ENCODE measurements at places on chromosomes 5 and 9.

- no peak for DNase-seq
Measured at GRCh38 chr9:70046274-70047070, 2.8 kb downstream of the MAMDC2 start.

GRCh38 chr9:127204771-127205470, 59.7 kb upstream of the GARNL3 start:
- no peak for DNase-seq

DNA sequence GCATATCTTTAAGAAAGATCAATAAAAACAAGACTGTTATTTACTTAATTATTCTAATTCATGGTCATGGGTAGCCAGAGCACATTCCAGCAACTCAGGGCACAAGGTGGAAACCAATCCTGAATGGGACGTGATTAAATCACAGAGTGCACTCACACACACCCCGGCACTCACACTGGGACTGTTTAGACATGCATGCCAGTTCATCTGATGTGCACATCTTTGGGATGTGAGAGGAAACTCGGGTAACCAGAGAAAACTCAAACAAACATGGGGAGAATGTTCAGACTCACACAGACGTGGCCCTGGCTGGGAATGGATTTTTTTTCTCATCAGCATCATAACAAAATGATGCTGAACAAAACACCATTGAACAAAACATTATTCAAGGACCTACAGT, 29.4 kb downstream of the SMAD5 start:
- no peak for DNase-seq

DNA sequence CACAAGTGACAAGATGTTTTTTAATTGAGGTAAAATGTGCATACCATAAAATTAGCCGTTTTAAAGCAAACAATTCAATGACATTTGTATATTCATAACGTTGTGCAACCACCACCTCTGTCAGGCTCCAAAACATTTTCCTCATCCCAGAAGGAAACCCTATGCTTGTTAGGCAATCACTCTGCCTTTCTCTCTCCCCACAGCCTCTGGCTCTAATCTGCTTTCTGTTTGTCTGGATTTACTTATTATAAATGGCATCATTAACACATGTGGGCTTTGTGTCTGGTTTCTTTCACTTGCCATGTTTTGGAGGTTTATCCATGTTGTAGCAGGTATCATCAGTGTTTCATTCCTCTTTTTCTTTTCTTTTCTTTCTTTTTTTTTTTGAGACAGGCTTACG, 1.4 kb upstream of the N4BP3 start:
- DNase-seq: no peak

- no peak for DNase-seq
Measured at GRCh38 chr5:147174671-147175265, 60.1 kb upstream of the STK32A start.

GRCh38 chr5:43207601-43208000, 15.6 kb downstream of the NIM1K start:
- no peak for DNase-seq

- no peak for DNase-seq
Measured at GRCh38 chr5:180213256-180213600, 4.2 kb upstream of the RASGEF1C start.

DNA sequence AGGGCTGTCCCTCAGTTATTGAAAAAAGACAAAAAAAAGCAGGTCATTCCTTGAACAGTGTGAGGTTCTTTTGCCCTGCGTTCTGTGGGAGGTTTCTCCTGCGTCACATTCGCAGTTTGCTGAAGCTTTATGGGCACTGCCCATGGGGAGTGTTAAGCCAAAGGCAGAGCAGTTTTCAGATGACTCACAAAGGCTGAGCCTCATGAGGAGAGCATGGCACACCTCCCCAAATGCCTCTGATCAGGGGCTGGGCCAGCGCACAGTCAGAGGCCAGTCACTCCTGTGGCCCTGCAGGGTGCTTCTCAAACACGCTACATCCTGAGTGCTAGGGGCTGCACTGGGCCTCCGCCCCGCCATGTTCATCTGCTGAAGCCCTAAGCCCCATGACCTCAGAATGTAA, 38.4 kb downstream of the IRX1 start:
- DNase-seq: no peak

GRCh38 chr5:148230240-148230639, 8.1 kb upstream of the MARCOL start:
- no peak for DNase-seq

DNA sequence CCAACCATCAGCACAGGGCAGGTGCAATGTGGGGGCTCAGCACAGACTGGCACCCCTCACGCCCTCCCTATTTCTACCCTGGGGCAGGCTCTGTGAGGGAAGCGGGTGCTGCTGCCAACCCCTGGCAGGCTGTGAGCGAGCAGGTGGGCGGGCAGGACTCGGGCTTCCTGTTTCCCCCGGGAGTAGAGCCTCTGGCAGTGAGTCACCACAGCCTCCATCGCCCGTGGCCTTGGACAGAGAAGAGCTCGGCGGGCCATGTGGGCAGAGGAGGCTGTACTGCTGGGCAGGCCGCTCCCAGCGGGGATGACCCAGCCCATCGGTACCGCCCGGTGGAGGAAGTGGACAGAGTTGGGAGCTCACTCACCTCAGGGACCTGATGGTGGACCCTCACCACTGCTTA, 16.6 kb downstream of the KCNT1 start:
- DNase-seq: no peak

GRCh38 chr5:133642153-133642722, 29.9 kb upstream of the FSTL4 start:
- no peak for DNase-seq

- DNase-seq: no peak
Measured at GRCh38 chr9:81656004-81656403, 33.3 kb downstream of the TLE1 start.

- DNase-seq: no peak
Measured at GRCh38 chr5:39691993-39692392, 267.2 kb upstream of the DAB2 start.

DNA sequence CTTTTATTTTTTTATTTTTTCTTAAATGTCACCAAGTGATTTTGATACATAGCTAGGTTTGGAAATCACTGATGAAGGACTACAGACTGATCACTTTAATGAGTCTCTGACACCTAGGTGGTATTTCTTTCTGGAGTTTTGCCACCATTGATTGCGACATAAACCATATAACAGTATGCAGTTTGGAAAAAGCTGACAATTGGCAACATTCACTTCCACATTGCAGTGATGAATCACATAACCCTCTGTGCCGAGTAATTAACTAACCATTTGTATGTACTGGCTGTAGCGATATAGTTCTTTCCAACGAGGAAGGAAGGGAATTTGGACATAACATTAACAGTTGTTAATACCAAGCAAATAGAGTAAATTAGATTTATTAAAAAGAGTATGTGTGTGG, 222.9 kb upstream of the EFNA5 start:
- DNase-seq: no peak

DNA sequence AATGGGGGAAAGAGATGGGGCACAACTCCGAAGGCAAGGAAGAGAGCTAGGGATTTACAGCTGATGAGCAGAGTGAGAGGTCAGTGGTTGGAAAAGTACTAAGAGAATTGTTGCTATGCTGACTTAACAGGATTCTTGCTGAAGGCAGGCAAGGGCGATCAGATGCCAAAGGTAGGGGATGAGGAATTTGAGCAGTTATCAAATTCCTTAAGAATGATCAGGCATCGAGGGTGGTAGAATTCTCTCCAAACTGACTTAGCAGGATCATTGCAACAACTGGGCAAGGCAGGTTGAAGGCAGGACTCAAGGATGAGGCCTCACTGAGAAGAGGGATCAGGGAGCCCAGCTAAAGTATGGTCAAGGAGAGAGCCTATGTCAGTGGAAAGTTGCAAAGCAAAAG, 171.0 kb downstream of the HSD17B3 start:
- DNase-seq: no peak

Data from NCI-H1105 (cell line).